ENCODE measurements at places on chromosomes 7 and 10. TPM values are rescaled to one million over a fixed set of nuclear protein-coding genes. Genes with fewer than 3 reads are reported as not detected.

DMBT1 gene
- 7.6 TPM for total RNA-seq

PDZD7 gene
- total RNA-seq = 0.58 TPM

NKX2-3 gene
- total RNA-seq = not detected

OPN1SW gene
- not detected for total RNA-seq

ZNF680 gene
- total RNA-seq = 6.0 TPM

DNA sequence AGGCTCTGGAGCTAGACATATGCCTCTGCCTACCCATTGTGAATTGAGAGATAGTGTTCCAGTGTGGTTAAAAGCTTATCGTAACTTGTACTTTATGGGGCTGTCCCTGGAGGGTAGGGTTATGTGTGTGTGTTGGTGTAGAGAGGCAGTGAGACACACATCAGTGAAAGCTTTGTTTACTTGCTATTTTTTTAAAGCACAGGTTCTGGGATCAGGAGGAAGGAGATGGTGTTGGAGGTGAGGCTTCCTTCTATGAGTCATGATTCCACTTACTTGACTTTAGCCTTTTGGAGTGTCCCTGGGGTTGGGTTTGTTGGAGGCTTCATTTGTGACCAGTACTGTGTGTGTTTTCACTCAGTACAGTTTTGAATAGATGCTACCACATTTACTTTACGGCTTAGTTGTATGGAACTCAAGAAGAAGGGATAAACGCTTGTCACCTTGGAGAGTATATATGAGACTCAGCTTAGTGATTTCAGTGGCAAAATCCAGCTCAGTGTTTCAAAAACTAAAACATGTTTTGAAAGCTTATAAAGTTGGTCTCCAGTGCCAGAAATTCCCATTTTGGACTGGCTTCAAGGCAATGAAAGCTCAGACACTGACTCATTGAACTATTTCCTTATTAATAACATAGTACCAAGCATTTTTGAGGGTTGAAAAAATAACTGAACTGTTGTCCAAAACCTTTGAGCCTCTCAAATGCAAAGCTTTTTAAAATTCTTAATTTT, 106.2 kb downstream of the PLXDC2 start:
- H3K4me1 ChIP-seq = peaks cover 60% of the 10 kb centered on the region
- peak overlapping the region; percentile 56 for H3K4me3 ChIP-seq
- H3K27ac ChIP-seq = peak overlapping the region; percentile 83
- no peaks in the 10 kb centered on the region for H3K27me3 ChIP-seq

GRCh38 chr10:103966671-103967447, at the start of gene SLK:
Gene SLK (plus strand): TSS chr10:103967140. CDS start chr10:103967746, 606 bp downstream.
- DNase-seq = peak; percentile 75
- H3K36me3 ChIP-seq = peaks cover under 1% of the 10 kb centered on the region
- peak within 1 kb of the TSS; percentile 89 for H3K4me3 ChIP-seq
- peak within 1 kb of the TSS; percentile 96 for H3K27ac ChIP-seq
- no peaks in the 10 kb centered on the region for H3K27me3 ChIP-seq
- no peaks in the 10 kb centered on the region for H3K4me1 ChIP-seq

GRCh38 chr7:143068446-143068845, 16.3 kb downstream of the OR6V1 start:
- no peak overlapping the region for H3K27ac ChIP-seq
- no peak overlapping the region for H3K4me3 ChIP-seq
- H3K27me3 ChIP-seq = no peaks in the 10 kb centered on the region
- no peaks in the 10 kb centered on the region for H3K4me1 ChIP-seq
- no peaks in the 10 kb centered on the region for H3K36me3 ChIP-seq

DNA sequence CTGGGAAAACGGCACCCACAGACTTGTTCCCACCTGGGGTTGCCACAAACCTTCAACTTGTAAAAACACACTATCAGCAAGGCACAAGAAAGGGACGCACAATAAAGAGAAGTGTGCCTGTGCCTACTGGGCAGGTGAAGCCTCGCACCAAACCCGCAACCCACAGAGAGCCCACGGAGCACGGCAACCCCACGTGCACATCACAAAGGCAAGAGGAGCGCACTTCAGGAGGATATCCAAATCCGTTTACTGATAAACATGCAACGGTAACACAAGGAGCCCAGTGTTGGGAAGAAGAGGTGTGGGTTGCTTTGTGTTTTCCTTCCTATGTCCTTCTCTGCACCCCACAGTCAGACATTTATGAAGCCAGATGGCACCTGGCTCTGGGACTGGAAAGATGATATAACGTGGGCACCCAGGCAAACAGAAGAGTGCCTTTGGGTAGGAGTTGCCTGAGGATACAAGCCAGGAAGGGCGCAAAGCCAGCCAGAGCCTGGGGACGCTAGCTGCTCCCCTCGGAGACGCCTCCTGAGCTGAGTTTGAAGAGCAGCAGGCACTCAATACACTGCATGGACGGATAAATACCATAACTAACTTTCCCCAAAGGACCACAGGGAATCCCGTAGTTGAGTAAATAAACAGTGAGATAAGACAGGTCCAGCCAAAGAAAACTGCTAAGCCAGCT, 41.6 kb downstream of the TCERG1L start:
- no peak for DNase-seq
- H3K27ac ChIP-seq = no peak overlapping the region
- H3K4me1 ChIP-seq = no peaks in the 10 kb centered on the region
- H3K27me3 ChIP-seq = no peaks in the 10 kb centered on the region
- no peak overlapping the region for H3K4me3 ChIP-seq

DNA sequence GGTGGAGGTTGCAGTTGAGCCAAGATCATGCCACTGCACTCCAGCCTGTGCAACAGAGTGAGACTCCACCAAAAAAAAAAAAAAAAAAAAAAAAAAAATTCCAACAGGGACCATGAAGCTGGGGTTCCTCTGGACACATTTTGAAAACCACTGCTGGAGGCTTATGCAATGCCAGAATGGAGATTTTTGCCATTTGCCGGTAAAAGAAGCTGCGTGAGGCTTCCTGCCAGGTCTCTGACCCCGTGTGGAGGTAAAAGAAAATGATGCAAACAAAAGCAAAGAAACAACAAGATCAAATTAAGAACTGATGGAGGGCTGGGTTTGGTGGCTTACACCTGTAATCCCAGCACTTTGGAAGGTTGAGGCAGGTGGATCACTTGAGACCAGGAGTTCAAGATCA, 30.5 kb upstream of the PDZD8 start:
- H3K4me3 ChIP-seq = no peak overlapping the region
- H3K27ac ChIP-seq = no peak overlapping the region
- H3K27me3 ChIP-seq = no peaks in the 10 kb centered on the region
- peaks cover 6% of the 10 kb centered on the region for H3K36me3 ChIP-seq

- no peaks in the 10 kb centered on the region for H3K27me3 ChIP-seq
- peak overlapping the region; percentile 91 for H3K4me3 ChIP-seq
- H3K27ac ChIP-seq = peak overlapping the region; percentile 87
- H3K36me3 ChIP-seq = peaks cover 41% of the 10 kb centered on the region
- H3K4me1 ChIP-seq = peaks cover 36% of the 10 kb centered on the region
- peak; percentile 90 for DNase-seq
Observed at GRCh38 chr7:98284335-98285036, 3.0 kb downstream of the BRI3 start.

- H3K36me3 ChIP-seq = no peaks in the 10 kb centered on the region
- DNase-seq = no peak
- H3K27ac ChIP-seq = no peak overlapping the region
Observed at GRCh38 chr10:125984865-125985495, 88.6 kb downstream of the FANK1 start.

- H3K27ac ChIP-seq = no peak overlapping the region
- H3K36me3 ChIP-seq = peaks cover 9% of the 10 kb centered on the region
- H3K4me3 ChIP-seq = no peak overlapping the region
- no peaks in the 10 kb centered on the region for H3K27me3 ChIP-seq
Observed at GRCh38 chr10:5485290-5485689, 14.1 kb downstream of the CALML5 start.

- no peak overlapping the region for H3K27ac ChIP-seq
- no peaks in the 10 kb centered on the region for H3K36me3 ChIP-seq
- no peak for DNase-seq
- H3K4me1 ChIP-seq = no peaks in the 10 kb centered on the region
Observed at GRCh38 chr10:49226594-49226993, 38.4 kb upstream of the TMEM273 start.
